ENCODE measurements at places on chromosomes 1 and 21. TPM values are rescaled to one million over a fixed set of nuclear protein-coding genes. Genes with fewer than 3 reads are reported as not detected.
A peak's percentile ranks its signal among the peaks of the same experiment; 100 is the strongest.

DNA sequence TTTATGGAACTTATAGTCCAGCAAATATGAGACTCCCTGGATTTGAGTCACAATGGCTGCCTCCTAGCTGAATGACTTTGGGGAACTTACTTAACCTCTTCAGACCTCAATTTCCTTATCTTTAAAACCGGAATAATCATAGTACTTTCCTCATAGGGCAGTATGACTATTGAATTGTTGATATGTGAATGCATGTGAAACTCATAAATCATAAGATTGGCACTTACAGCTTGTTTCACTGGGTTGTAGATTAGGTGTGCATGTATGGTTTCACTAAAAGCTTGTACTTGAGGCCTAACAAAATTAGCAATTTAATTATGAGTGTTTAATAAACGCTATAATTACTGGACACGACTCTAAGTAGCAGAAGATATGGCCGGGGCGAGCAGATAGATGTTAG lies 72.5 kb downstream of the ST6GALNAC5 start:
- DNase-seq: no peak

FCRLA gene
- polyA plus RNA-seq: 2.0 TPM

DNA sequence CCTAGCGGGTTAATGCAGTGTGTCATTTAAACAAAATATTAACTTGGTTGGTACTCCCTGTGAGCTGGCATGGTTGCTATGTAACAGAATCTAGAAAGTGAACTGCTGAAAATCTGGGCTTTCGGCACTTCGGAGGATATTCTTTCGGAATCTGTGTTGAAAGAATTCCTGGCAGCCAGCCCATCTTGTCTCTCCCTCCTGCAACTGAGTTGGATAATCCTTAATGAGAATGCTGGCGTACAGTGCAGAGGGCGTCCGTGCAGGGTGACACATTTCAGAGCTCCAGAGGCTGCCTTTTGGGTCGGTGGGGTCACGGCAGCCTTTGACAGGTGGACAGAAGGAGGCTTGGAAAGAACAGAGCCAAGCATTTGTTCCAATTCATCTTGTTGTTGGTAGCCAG lies 3.7 kb downstream of the KAZN start:
- DNase-seq: no peak

RYR2 gene
- polyA plus RNA-seq: not detected

GUCA2A gene
- not detected for polyA plus RNA-seq

FALEC gene
- polyA plus RNA-seq: 0.17 TPM

APOBEC4 gene
- polyA plus RNA-seq: not detected

DNA sequence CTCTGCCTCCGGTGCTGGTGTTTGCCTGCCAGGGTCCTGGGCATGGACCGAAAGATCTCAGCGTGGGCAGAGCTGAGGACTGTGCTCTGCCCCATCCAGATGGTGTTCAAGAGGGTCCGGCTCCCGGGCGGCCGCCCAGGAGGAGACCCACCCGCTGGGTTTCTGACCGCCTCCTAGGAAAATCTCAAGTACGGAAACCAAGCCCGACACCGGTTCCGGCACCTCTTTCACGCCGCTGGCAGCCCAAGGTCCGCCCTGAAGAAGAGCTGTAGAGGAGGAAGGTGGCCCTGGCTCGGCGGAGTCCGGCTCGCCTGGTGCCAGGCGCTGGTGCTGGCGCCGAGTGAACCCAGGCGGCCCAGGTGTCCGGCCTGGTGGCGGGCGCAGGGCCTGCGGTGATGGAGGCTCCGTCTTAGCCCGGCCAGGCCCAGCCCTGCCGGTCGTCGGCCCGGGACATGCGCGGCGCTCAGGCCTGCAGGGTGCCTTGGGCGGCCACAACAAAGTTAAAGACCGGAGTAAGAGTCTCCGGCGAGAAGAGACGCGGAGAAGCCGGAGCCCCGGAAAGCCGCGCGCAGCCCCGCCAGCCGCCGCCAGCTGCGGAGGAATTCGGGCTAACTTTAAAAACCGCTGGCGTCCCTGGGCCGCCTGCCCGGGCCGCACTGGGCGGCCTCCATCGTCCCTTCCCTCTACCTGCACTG lies 1.5 kb downstream of the GRIK3 start:
- no peak for DNase-seq

- peak; percentile 71 for DNase-seq
Observed at GRCh38 chr1:67713057-67713846, 28.3 kb downstream of the GADD45A start.
